Activated naive CD8-positive, alpha-beta T cell treated with anti-CD3 and anti-CD28 coated beads for 36 hours (primary cell): ENCODE measurements at places on chromosomes 2 and 18. TPM values are rescaled to one million over a fixed set of nuclear protein-coding genes. Genes with fewer than 3 reads are reported as not detected.

The DPP4 gene
- total RNA-seq = 20.8 TPM

The CPLX4 gene
- total RNA-seq = not detected

The SLC9A4 gene
- not detected for total RNA-seq

The IHH gene
- not detected for total RNA-seq

GRCh38 chr2:134785659-134786430 is 52.6 kb upstream of the ACMSD start:
- DNase-seq = no peak

The LAMA3 gene
- total RNA-seq = 0.31 TPM
